Stimulated activated CD4-positive, alpha-beta T cell treated with anti-CD3 and anti-CD28 coated beads, Interleukin-15, amount 100 ng/mL, for 1 hour (primary cell): ENCODE measurements at places on chromosomes 3 and 15.

- no peak for DNase-seq
These were observed 13.2 kb downstream of the PLA2G4B start for GRCh38 chr15:41851755-41852370.

GRCh38 chr3:143187111-143187510, 67.5 kb downstream of the CHST2 start:
- DNase-seq = no peak

- DNase-seq = no peak
These were observed 18.8 kb downstream of the SHF start for GRCh38 chr15:45168751-45169551.

DNA sequence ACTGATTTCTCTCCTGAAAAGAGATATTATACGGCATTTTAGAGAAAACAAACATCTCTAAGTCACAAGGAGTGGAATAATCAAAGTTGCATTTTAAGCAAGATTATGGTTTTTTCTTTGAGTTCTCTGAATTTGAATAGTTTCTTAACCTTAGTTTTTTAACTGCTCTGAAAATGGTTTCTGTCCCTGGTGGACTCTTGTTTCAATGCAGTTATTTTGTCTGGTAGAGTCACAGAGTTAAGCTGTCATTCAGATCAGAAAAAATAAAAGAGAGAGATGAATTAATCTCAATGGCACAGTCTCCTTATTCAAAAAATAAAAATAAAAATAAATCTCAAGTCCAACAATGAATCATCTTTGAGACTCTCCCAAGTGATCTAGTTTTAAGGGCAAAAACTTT, 19.0 kb downstream of the AGTR1 start:
- DNase-seq = no peak

- no peak for DNase-seq
These were observed 418.1 kb downstream of the OCA2 start for GRCh38 chr15:27681038-27681437.

DNA sequence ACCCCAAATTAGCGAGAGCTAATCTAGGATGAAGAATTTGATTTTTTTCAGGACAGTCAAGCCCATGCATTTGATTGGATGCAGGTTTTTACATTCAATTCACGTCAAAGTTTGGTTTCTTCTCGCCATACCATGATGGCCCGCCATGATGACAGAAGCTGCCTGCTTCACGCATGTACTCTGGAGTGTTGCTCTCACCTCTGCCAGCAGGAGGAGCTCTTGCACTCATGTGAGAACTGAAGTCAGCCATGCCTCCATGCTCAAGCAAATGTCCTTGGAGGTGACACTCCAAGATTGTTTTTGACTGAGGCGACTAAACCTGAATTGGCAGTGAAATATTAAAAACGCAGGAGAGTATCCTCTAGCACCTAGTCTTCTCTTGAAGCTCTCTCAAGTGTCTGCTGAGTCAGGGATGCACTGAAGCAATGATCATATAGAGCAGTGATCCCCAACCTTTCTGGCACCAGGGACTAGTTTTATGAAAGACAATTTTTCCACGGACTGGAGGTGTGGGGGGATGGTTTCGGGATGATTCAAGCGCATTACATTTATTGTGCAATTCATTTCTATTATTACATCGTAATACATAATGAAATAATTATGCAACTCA, 120.9 kb downstream of the SAMMSON start:
- peak; percentile 33 for DNase-seq

GRCh38 chr15:47795864-47796263, 78.6 kb downstream of the SEMA6D start:
- DNase-seq = no peak

DNA sequence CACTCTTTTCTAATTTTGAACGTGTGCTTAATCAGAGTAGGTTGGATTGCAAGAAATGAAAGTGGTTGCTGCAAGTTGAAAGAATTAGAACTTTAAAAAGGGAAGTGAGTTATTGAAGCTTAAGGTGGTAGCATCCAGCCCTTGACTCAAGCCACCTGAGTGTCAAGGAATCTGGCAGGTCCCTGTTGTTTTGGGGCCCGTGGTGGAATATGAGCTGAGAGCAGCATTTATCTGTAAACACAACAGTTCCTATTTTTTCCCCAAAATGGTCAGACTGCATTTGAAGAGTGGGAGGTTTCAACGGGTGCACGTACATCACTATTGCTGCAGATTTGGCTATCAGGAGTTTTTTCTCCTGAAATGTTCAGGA, 1.7 kb downstream of the ITPR1 start:
- no peak for DNase-seq

DNA sequence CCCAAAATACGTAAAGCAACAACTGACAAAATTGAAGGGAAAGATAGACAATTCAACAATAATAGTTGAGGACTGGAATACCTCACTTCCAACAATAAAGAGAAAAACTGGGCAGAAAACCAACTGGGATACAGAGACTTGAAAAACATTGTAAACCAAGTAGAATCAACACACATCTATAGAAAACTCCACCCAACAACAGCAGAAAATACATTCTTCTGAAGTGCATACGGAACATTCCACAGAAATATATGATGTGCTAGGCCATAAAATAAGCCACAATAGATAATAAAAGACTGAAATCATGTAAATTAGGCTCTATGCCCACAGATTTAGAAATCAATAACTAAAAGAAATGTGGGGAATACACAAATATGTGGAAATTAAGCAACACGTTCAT, 98.4 kb upstream of the THBS1 start:
- no peak for DNase-seq

DNA sequence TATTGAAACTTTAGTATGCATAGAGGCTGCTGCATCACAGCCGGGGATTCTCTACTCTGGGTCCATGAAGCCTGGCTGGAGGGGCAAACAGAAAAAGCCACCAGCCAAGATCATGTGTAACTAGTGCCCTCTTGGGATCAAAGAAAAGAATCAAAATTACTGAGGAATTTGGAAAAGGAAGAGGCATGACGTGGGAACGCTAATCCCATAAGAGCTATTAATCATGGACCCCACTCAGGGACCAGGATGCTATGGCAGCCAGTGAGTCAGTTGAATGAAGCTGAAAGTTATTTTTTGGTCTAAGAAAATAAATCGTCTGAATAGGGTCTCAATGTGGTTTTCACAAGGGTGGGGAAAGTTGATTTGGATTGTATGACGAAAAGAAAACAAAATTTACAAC, 1165.1 kb downstream of the ROBO2 start:
- no peak for DNase-seq

DNA sequence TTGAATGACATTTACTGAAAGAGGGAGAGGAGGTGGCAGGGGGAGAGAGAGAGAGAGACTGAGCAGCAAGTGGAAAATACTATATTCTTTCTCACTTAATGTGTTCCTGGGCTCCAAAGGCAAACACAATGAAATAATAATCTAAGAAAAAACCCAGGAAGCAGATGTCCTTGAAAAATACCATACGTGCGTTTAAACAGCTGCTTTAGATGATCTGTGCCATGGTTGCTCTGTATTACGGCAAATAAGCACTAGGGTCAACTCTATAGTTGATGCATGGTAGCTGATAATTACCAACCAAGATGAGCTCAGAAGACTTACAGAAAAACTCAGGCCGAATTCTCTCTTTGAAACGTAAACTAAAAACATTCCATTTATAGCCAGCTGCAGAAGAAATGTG, 410.3 kb upstream of the TBL1XR1 start:
- DNase-seq = no peak

DNA sequence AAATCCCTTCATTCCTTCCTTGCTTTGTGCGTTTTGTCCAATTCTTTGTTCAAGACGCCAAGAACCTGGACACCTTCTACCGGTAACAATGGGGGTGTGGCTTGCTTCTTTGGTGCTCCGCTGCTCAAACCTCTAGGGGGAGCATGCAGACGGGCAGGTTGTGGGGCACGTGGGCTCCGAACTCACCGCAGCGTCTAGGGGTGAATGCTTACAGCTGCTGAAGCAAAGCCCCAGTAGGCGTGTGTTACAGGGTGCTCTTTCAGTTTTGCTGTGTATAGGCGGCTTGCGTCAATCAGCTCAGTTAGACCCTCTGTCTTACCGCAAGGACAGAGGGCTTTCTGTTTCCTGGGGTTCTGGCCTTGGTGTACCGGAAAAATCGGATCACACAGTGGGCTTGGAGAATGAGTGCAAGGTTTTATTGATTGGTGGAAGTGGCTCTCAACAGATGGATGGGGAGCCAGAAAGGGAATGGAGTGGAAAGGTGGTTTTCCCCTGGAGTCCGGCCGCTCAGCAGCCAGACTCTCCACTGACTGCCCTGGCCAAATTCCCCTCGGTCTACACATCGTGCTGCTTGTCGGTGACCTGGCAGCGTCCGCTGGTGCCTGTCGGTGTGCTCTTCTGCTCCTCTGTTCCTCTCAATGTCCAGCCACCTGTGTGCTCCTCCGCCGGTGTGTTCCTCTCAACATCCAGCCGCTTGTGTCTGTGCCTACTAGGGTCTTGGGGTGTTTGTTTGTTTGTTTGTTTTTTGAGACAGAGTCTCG, 1.2 kb upstream of the LRRC34 start:
- peak; percentile 50 for DNase-seq

DNA sequence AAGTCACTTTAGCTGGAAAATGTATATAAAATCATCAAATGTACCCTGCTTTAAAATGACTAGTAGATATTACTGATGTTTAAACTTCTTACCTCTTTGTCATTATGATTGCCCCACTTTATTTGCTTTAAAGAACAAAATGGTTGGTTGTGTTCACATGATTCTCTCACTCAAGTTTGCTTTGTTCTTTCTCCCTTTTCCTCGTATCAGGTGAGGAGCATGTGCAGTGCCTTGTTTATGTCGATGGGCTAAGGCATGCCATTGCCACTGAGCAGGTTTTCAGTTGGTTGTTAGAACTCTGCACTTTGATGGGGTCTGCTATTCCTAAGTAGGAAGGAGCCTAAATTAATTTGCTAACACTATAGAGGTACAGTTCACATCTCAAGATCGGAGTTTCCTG, 5.3 kb downstream of the MAP2K5 start:
- no peak for DNase-seq

DNA sequence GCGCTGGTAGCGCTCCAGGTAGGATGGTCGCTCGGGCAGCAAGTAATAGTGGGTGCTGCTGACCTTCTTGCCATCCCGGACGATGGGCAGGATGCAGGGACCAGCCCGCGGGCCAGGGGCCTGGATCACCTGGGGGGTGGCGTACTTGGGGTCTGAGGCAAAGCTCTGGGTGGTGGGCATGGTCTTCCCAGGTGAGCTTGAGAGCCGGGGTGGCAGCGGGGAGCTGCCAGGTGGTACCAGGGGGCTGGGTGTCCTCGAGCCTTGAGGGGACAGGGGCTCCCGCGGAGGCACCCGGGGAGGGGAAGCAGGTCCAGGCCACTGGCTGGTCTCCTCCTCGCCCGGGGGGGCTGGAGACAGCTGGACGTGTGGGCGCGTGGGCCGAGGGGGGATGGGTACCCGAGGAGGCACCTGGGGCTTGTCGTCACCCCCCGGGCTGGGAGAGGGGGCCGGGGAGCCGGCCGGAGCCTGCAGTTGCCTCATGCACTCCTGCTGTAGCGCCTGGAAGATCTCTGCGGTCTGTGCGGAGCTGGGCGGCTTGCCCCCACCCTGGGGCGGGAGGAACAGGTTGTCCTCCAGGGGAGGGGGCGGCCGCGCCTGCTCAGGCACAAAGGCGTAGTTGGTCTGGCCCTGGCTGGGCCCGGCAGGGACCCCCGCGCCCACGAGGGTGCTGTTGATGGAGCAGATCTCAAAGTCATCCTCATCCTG, 40.6 kb downstream of the TNK2 start:
- DNase-seq = no peak

GRCh38 chr3:14137445-14137844, 12.6 kb downstream of the TMEM43 start:
- DNase-seq = no peak

DNA sequence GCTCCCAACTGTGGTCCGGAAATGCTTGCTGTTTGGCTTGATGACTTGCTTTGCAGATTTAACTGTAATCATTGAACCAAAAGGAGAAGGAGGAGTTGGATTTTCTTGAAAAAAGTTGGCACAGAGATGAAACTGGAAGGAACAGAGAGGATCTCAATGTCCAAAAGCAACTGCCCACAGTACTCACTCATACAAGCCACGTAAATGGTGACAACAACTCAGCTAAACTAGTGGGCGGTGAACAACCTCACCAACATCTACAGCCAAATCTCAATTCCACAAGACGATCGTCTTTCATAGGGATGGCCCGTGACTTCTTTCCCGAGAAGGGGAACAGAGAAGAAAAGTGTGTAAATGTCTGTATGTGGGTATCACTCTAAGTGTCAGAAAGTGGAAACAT, 48.1 kb downstream of the MYO5C start:
- DNase-seq = no peak

DNA sequence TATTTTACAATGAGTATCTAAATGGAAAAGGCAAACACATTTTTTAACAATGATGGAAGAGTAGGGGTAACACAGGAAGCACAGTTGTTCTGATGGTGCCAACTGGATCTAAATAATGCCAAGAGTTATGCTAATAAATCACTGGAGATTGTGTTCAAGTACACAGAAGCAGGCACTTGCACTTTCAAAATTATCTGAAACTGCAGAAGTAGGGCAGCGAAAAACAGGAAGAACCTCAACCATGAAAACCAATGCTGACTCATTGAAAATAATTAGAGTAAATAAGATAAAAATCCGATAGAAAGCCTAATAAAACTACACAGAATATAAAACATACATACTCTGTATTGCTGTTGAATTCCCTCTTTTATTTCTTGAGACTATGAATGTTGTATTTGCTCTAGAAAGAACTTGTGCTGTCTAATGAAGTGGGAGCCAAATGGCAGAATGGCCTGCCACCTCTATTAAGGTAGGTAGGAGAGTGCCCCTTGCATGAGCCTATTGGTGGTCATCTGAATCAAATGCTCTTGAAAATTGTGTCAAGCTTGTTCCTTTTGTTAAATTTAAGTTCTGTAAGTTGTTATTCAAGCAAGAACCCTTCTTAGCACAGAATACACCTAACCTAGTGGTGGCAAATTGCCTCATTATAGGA, 93.7 kb downstream of the ABI3BP start:
- no peak for DNase-seq

GRCh38 chr15:50256188-50257041, 9.1 kb downstream of the HDC start:
- DNase-seq = no peak

DNA sequence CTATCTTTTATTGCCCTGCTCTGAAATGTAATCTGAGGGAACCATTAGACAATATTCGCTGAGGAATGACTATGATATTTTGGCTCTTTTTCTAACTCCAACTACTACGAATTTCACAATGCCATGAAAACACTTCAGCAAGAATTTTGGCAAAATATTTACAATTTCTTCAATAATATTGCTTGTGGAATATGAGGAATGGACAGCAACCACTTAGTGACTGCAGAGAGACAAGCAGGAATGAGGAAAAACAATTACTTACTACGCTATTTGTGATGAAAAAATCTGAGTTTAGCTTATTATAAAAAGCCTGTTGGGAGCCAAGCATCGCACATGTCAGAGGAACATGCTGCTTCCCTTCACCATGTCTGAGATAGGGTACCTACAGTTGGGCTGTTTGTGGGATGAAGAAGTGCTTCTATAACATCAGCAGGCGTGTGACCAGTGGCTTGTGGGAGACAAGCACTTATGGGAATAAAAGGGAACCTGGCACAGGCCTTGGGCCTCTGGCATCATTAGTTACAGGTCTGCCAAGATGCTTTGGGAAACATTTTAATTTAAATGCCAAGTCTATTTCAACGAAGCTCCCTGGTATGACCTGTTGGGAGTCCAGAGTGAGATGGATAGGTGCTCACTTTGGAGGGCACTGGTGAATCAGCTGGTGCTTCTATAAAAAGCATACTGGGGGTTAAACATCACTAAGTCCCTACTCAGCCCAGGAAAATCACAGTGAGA, 2.7 kb upstream of the PLCL2 start:
- no peak for DNase-seq

GRCh38 chr15:40879609-40880008, 5.6 kb upstream of the RHOV start:
- DNase-seq = no peak

GRCh38 chr3:184399410-184399809, 19.6 kb downstream of the CHRD start:
- no peak for DNase-seq
